Activated CD4-positive, alpha-beta memory T cell treated with anti-CD3 and anti-CD28 coated beads for 36 hours (primary cell): ENCODE measurements at places on chromosomes 11 and 22. TPM values are rescaled to one million over a fixed set of nuclear protein-coding genes. Genes with fewer than 3 reads are reported as not detected.

TRIM29 gene
- total RNA-seq: not detected

PRG2 gene
- total RNA-seq: 2.2 TPM

CBL gene
- 30.8 TPM for total RNA-seq

MMP7 gene
- not detected for total RNA-seq

TEF gene
- total RNA-seq: 1.4 TPM

HBG1 gene
- not detected for total RNA-seq

MYO7A gene
- total RNA-seq: 0.29 TPM

GSTT2 gene
- total RNA-seq: not detected

DNA sequence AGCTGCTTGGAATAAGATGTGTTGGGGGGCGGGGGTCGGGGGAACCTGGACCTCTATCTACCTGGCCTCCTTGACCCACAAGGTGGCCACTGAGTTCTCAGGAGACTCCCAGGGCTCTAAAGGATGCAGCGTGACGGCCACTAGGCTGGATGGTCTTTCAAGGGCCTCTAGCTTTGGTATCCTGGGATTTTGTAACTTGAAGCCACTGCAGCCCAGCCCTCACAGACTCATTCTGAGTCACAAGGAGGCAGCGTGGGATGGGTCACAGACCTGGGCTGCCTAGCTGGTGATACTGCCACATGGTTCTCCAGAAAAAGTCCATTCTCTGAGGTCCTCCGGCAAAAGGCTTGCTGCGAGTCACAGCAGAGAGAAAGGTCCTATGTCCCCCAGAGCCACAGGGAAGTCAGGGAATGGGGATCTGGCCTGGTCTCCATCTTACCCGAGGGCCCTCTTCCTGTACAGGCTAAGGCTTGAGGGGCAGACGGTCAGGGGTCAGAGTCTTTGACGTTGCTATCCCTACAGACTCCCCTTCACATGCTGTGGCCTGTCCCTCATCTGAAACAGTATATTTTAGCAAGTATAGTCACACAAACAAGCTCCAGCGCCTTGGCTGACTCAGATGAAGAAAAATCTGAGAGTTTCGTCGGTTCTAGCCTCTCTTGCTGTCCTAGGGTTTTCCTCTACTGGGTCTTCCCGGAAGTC, 52.4 kb downstream of the KCNC1 start:
- DNase-seq: no peak

- DNase-seq: no peak
These were observed 451.7 kb upstream of the DDI1 start for GRCh38 chr11:103584720-103585119.

DNA sequence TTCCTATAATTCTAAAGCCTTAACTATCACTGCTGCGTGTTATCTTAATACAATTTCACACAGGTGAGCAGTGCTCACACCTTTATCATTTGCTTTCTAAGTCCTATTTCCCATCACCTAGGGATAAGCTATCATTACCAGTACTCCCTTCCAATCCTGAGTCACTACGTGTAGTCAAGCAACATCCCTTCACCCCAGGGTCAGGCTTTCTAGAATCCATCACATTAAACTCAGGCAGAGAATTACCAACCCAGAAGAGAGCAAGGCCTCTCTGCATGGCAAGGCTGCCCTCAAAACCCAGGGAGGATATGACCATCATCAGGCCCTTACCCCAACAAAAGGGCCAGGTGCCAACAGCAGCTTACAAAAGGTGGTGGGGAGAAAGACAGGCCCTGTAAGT, 9.8 kb downstream of the PACSIN2 start:
- no peak for DNase-seq

DNA sequence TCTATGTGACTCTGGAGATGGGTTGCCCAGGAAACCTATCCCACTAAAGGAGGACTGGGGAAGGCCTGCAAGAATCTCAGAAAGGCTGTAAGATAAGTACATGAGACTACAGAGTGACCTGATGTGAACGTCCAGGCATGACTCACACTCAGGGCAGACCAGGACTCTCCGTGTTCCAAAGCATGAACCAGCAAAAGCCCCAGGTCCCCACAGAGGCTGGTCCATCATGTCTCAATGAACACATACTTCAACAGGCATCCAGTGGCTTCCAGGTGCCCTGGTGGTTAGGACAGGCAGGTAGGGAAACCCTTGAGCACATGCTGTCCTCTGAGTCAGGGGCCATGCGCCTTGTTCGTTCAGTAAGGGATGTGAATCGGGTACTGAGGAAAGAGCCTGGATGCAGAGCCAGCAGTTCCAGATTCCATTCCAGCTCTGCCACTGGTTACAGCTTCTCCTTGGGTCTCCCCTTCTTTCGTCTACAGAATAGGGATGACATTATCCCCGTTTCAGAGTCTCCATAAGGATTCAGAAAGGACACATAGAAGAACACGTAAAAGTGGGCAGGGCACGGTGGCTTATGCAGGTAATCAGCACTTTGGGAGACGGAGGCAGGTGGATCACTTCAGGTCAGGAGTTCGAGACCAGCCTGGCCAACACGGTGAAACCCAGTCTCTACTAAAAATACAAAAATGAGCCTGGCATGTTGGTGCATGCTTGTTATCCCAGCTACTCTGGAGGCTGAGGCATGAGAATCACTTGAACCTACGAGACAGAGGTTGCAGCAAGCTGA, 129.0 kb upstream of the TEAD1 start:
- DNase-seq: no peak

GRCh38 chr11:102139081-102139498, 28.8 kb downstream of the YAP1 start:
- no peak for DNase-seq

- no peak for DNase-seq
These were observed 36.3 kb upstream of the APOBEC3A start for GRCh38 chr22:38921120-38921519.

DNA sequence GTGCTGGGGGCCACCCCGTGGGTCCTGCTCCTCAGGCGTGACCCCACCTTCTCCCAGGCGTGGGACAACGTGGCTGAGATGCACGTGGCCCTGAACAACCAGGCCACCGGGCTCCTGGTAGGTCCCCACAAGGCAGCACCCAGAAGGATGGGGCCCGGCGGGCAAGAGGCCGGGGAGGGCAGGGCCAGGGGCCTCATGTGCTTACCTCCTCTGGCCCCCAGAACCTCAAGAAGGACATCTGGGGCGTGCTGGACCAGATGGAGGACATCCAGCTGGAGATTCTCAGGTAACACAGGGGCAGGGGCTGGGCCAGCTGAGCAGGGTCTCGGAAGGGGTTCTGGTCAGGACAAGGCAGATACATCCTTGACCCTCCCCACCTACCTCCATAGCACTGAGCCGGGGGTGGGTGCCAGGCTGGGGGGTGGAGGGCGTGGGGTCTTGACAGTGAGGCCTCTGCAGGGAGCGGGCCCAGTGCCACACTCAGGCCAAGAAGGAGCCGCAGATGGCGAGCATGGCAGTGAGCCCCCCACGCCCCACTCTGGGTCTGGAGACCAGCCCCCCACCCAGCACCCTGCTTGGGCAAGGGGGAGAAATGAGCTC, 186.3 kb downstream of the IGLL1 start:
- DNase-seq: no peak

DNA sequence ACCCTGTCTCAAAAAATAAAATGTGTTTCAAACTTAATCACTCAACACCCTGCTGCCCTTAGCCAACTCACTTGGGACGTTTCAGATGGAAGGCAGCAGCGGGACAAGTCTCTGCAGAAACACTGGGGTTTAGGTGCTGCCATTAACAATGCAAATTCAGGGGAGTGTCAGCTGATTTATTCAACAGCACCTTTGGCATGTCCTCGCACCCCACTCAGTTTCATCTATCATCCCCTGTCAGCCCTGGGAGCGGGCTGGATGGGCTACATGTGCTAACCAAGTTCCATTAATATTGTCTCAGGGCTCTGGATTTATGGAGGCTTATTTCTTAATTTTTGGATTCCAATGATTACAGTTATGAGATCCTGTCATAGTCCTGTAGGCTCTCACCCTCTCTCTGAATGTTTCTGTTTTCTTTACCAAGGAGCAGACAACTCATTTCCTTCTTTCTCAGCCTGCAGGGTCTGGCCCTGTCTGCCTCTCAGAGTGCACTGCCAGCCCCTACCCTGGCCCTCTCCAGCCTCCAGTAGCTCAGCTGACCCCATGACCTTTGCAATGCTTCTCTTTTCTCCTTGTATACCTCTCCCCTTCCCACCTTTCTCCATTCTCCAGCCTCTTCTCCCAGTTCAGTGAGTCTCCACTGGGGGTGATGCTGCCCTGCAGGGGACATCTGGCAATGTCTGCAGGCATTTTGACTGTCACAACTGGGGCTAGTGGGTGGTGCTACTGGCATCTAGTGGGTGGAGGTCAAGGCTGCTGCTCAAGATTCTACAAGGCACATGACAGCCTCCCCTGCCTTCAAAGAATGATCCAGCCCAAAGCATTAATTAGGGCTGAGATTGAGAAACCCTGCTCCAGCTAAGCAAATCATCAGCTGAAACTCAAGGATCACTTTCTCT, 79.0 kb downstream of the APIP start:
- no peak for DNase-seq

GRCh38 chr22:39309881-39310714, 9.3 kb downstream of the RPL3 start:
- no peak for DNase-seq

- DNase-seq: no peak
These were observed 93.9 kb downstream of the CD44 start for GRCh38 chr11:35232891-35233330.

- peak; percentile 77 for DNase-seq
These were observed 2.4 kb downstream of the ZDHHC24 start for GRCh38 chr11:66543263-66544107.

DNA sequence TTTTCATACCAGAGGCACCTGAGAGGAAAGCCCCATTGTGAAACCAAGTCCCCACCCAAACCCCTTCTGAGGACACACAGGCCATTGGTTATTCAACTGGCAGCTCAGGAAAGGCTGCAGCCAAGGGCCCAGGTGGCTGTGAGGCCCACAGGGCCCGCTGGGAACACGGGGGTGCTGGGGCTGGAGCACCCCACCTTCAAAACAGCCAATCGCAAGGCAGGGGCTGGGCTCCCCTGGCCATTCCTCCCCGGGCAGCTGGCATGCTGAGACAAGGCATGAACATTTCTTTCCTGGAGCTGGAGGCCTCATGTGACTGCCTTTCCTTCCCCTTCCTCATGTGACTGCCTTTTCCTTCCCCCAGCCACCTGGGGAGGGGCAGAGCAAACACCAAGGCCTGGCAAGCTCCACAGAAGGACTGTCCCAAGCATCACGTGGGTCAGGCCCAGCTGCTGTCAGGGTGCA, 76.9 kb downstream of the PIWIL3 start:
- DNase-seq: no peak

GRCh38 chr11:65486570-65487466, 12.0 kb upstream of the MALAT1 start:
- no peak for DNase-seq

GRCh38 chr11:2791521-2792380, 92.0 kb upstream of the KCNQ1OT1 start:
- peak; percentile 41 for DNase-seq

- no peak for DNase-seq
These were observed 9.4 kb downstream of the ADAMTS15 start for GRCh38 chr11:130457623-130458409.
